Activated naive CD4-positive, alpha-beta T cell treated with anti-CD3 and anti-CD28 coated beads, Interleukin-2, amount 50 U/mL, for 72 hours (primary cell): ENCODE measurements at places on chromosomes 3 and 15. TPM values are rescaled to one million over a fixed set of nuclear protein-coding genes. Genes with fewer than 3 reads are reported as not detected.

GRCh38 chr15:85598219-85598618, 196.5 kb downstream of the KLHL25 start:
- DNase-seq: no peak

DNA sequence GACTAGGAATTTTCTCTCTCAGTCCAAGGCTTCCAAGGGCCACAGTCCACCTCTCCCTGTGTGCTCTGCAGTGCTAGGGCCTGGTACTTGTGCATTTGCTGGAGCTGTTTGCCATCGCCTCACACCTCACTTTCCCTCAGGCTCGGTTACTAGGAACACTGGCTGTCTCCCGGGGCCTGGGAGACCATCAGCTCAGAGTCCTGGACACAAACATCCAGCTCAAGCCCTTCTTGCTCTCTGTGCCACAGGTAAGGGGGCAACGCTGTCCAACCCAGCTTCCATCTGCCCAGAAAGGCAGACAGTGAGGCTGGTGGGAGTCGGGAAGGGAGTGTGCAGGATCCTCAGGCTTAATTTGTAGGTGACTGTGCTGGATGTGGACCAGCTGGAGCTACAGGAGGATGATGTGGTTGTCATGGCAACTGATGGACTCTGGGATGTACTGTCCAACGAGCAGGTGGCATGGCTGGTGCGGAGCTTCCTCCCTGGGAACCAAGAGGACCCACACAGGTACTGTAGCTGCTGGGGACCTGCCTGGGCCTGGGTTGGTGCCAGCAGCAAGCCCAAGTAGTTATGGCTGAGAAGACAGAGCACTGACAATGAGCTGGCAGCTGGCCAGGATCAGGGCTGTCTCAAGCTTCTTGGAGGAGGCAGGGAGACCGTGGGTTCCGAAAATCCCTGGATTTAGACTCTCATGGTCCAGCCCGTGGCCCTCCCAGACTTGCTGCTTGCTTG, 3.4 kb downstream of the PPM1M start:
- no peak for DNase-seq

Gene IMPG2
- total RNA-seq: 0.45 TPM

Gene CFAP92
- total RNA-seq: 0.45 TPM

DNA sequence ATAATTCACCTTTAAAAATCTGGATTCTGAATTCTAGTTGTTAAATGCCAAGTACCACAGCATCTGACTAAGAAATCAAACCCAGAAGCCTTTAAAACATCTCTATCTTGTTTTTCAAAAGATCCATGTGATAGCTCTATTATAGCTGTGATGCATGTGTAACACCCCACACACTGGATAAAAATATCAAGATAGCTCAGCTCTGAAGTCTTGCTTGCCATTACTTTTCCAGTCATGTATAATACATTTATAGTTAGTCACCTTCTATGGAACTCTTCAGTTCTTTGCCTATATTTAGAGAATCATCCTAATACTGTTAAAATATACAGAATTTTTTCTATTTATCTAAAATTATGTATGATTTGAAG, 11.6 kb downstream of the ARPP19 start:
- no peak for DNase-seq

- DNase-seq: no peak
Observed at GRCh38 chr3:37054370-37054769, 61.1 kb downstream of the MLH1 start.

Gene LRRC34
- total RNA-seq: 3.2 TPM
